ENCODE measurements at places on chromosomes 2 and 18.

DNA sequence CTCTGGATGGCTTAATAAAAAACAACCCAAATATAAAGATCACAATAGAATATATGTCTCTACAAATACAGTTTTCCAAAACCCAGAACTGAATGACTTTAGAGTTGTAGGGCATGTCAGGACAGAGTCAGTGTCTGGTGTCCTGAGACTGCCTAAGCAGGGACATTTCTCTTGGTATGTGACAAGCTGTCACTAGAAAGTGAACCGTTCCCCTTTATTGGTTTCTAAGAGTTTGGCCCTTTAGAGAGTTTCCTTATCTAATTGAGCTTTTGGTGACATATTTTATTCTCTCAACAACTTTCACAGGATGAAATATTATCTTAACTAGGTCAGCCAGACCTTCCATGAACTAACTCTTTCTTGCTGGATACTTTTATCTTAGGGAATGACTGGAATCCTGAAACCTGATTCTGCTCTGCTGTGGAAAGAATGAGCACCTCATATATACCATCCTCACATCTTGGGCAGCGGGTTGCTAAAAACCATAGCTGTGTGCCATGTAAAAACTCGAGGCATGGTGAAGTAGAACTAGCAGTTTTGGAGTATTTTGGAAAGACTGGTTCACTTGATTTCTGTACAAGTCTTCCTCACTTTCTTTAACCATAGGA, 54.8 kb downstream of the CAVIN2 start:
- DNase-seq: no peak

DNA sequence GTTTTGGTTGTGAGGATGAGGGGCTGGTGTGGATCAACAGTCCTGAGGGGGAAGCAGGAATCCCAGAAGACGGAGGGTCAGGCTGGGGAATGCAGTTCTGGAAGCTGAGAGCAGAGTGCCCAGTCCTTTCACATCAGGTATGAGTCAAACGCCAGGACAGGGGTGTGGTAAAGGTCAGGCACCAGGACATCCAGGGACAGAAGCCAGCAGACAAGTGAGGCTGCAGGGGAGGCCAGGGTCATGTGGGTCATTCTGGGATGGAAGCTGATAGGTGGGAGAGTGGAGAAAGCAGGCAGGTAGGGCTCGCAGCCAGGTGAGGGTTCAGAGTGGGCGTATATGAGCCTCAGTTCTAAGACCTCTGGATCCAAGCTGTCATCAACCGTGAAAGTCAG, 12.8 kb upstream of the GNLY start:
- DNase-seq: no peak

GRCh38 chr2:219207884-219208740, 1.5 kb downstream of the ZFAND2B start:
- DNase-seq: no peak

DNA sequence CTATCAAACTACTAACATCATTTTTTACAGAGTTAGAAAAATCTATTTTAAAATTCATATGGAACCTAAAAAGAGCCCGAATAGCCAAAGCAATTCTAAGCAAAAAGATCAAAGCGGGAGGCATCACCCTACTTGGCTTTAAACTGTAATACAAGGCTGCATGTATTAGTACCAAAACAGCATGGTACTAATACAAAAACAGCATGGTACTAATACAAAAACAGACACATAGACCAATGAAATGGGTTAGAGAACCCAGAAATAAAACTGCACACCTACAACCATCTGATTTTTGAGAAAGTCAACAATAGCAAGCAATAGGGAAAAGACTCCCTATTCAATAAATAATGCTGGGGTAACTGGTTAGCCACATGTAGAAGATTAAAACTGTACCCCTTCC, 640.7 kb downstream of the IRS1 start:
- DNase-seq: no peak

DNA sequence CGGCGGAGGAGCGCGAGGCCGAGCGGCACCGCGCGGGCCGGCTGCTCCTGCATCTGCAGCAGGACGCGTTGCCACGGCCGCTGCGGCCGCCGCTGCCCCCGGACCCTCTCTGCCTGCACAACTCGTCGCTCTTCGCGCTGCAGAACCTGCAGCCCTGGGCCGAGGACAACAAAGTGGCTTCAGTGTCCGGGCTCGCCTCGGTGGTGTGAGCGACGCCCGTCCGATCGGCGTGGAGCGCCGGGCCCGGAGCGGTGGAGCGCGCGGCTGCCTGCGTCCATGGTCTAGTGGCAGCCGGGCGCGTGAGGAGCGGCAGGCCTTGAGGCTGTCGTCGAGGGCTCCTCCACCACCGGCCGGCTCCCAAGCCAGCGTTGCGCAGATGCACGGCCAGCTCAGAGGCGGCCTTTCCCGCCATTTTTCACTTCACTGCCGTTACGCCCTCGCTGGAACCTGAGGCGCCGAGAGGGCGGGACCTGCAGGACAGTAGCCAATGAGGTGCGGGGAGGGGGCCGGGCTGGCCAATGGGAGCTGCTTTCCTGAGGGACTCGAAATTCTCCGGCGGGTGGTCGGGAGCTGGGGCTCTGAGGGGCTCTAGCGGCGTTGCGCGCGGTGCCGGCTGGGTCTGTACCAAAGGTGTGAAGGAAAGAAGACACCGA, 1.9 kb downstream of the TLX2 start:
- DNase-seq: peak; percentile 71

DNA sequence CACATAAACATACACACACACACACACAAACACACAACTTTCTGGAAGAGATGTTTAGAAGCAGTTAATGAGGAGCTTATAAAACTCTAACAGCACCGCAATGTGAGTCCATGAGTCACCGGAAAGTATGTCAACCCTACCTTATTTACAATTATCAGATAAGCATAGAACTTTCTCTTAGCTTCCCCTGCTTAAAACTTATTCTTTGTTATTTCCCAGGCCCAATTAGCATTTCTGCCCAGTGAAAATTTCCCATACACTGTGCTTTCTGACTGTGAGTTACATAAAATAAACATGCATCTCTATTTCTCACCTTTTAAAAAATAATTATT, 737.6 kb downstream of the LRP1B start:
- DNase-seq: no peak
